Naive thymus-derived CD4-positive, alpha-beta T cell (primary cell): ENCODE measurements at places on chromosomes 2 and 18. TPM values are rescaled to one million over a fixed set of nuclear protein-coding genes. Genes with fewer than 3 reads are reported as not detected.

DNA sequence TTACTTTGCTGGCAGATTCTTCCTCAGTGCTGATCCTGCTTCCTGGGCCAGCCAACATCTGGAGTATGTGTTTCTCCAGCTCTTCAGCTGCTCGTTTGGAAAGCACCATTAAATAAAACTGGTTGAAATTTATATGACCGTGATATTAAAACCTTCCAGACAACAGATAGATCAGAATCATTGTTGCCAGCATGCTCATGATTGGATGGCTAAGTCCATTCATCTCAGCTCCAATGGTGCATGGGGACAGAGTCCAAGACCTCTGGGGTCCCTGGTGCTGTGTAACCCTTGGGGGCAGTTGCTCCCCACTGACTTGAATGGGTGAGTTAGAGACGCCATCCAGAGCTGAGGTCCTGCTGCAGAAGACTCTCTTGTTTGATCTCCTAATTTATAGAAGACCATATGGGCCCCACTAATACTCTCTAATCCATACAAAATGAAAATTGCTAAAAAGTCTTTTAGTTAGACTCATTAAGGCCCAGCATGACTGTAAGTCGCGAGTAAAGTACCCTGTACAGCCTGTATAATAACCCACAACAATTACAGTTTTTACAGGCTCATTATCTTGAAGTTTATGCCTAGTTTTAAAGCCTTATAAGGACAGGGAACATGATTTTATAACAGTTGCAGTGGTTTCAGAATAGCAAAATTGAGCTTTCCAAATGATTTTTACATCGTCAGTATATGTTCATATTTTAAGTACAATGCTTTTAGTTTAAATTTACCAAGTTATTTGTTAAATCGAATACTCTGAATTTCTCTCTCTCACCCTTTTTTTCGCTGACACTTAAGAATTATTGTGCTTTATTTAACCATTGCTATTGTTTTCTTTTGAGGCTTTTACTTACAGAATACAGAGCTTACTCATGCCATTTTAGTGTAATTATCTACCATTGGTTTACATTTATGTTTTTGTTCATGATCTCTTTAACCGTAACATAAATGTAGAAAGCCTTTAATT is 60.0 kb downstream of the CABLES1 start:
- no peak for DNase-seq

DNA sequence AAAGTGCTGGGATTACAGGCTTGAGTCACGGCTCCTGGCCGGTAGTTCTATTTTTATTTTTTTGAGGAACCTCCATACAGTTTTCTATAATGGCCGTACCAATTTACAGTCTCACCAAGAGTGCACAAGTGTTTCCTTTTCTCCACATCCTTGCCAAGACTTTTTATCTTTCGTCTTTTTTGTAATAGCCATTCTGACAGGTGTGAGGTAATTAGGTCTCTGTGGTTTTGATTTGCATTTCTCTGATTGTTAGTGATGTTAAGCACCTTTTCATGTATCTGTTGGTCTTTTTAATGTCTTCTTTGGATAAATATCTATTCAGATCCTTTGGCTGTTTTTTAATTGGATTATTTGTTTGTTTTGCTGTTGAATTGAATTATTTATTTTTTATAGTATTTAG is 9.3 kb downstream of the ARMC9 start:
- no peak for DNase-seq

- no peak for DNase-seq
Observed at GRCh38 chr18:46856973-46857372, 60.3 kb downstream of the PIAS2 start.

- no peak for DNase-seq
Observed at GRCh38 chr18:8661754-8662559, 43.4 kb upstream of the MTCL1 start.

Gene GPR155
- total RNA-seq = 15.0 TPM

Gene CPLX4
- not detected for total RNA-seq

Gene CKAP2L
- 0.69 TPM for total RNA-seq
